ENCODE measurements at places on chromosomes 3 and 15. TPM values are rescaled to one million over a fixed set of nuclear protein-coding genes. Genes with fewer than 3 reads are reported as not detected.

The SLC15A2 gene
- 0.14 TPM for total RNA-seq

The SPRED1 gene
- 30.7 TPM for total RNA-seq

The ARHGAP31 gene
- 3.8 TPM for total RNA-seq

The BFSP2 gene
- total RNA-seq, result not detected

The SLC12A8 gene
- 79.0 TPM for total RNA-seq

The ACSBG1 gene
- not detected for total RNA-seq

The PTPRG gene
- total RNA-seq, result 42.1 TPM

The ABCC5 gene
- total RNA-seq, result 13.2 TPM

The ZNF717 gene
- 18.8 TPM for total RNA-seq

The SLC35A5 gene
- total RNA-seq, result 19.6 TPM

The FAM107A gene
- under 0.01 TPM for total RNA-seq
